Psoas muscle (tissue), 8 donors: ENCODE measurements at places on chromosomes 7 and 10. TPM values are rescaled to one million over a fixed set of nuclear protein-coding genes. Genes with fewer than 3 reads are reported as not detected.

SLC39A12 gene
- total RNA-seq = not detected

TMEM229A gene
- total RNA-seq = not detected

C7orf57 gene
- total RNA-seq = not detected

TIAL1 gene
- 79.3 TPM for total RNA-seq

JAKMIP3 gene
- total RNA-seq = 0.49 TPM

GRCh38 chr7:128322040-128322643, 21.6 kb downstream of the RBM28 start:
- no peak overlapping the region for H3K4me3 ChIP-seq
- H3K4me1 ChIP-seq = no peaks in the 10 kb centered on the region

DNA sequence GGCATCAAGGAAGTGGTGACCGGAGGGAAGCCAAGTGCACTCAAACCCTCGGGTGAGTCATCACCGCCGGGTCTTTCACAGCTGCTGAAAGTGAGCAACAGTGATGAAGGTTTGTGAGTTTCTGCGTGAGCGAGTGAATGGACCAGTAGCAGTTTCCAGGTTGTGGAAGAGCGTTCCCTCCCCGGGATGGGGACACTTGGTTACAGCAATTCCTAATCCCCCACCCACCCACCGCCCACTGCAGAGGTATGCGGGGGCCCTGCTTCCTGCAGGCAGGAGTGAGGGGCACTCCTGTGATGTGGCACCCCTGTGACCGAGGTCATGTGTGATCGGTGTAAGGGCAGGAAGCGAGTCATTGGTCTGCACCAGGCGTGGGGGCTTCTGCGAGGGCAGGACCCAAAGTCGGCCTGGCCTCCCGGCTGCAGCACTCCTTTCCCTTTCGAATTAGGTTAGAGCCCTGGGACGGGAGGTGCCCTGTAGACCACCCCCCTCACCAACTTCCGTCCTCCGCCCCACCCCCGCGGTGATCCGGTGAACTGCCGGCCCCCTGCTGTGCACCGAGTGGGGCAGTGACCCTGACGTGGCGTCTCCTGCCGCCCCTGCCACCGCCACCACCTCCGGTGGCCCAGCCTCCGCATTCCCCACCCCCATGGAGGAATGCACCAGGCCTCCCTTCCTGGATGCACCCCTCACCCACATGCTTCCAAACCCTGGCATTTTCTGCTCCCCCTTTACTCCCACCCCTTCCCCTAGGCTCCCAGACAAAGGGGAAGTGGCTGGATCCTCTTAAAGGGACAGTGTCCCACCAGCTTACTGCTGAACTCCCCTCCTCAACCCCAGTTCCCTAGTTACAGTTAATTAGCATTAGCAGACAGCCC, 10.9 kb downstream of the LIMK1 start:
- H3K27me3 ChIP-seq = no peaks in the 10 kb centered on the region
- DNase-seq = peak; percentile 86
- H3K27ac ChIP-seq = peak overlapping the region; percentile 62
- peaks cover 58% of the 10 kb centered on the region for H3K36me3 ChIP-seq
- peaks cover 22% of the 10 kb centered on the region for H3K4me1 ChIP-seq
- H3K4me3 ChIP-seq = peak overlapping the region; percentile 55

GRCh38 chr7:55017841-55018240, 976 bp upstream of the EGFR start:
- no peaks in the 10 kb centered on the region for H3K36me3 ChIP-seq
- DNase-seq = no peak
- H3K27ac ChIP-seq = no peak overlapping the region
- no peaks in the 10 kb centered on the region for H3K27me3 ChIP-seq

GRCh38 chr7:48299580-48300169, 128.4 kb downstream of the ABCA13 start:
- no peaks in the 10 kb centered on the region for H3K4me1 ChIP-seq
- no peak overlapping the region for H3K4me3 ChIP-seq
- H3K36me3 ChIP-seq = no peaks in the 10 kb centered on the region
- H3K27me3 ChIP-seq = no peaks in the 10 kb centered on the region

DNA sequence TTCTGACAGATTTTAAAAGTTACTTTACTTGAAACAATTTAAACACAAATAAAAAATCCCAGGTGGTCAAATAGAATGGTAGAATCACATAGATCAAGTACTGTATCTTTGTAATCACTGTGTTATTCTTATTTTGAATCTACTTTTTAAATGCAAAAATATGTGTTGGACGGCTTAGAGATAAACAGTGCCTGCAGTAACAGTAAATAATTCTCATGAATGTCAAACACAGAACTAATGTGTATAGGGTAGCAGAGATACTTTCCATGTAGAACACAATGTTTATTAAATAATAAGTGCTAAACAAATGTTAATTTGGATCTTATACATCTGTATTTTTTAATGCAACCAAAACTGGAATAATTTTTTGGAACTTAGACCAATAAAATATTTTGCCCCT, 1199.4 kb downstream of the SORCS1 start:
- H3K27me3 ChIP-seq = no peaks in the 10 kb centered on the region
- H3K4me1 ChIP-seq = no peaks in the 10 kb centered on the region
- no peaks in the 10 kb centered on the region for H3K36me3 ChIP-seq
- H3K27ac ChIP-seq = no peak overlapping the region

DNA sequence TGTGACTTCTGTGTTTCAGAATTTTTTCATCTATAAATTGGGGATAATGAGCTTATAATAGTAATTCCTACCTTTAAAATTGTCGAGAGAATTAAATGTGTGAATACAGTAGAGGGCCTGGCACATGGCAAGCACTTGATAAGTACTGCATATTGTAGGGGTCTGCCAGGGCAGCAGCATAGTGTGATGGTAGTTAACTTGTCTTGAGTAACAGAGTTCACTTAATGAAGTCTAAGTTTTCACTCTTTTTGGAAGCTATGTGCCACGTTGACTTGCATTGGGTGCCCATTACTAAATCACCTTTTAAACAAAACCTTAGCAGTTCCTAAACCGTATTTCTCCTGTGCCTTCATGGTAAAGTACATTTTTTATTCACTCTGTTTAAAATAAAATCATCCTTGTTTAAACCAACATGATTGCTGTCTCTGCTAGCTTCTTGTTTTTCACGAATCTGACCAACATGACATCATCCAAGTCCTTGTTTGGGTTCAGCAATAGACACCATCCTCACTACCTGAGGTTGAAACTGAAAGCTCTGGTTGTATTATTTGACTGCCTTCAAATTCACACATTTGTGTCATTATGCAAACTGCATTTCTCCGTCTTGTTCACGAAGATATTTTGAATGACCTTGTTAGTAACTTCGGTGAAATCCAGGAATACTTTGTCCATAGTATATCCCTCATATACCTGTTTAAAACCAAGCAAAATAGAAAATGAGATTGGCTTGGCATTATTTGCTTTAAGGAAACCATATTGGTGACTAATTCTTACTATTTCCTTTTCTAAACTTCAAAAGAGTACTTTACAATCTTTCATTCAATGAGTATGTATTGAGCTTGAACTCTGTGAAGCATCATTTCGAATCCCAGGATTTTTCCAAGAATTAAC, 340.2 kb downstream of the SUGCT start:
- H3K27ac ChIP-seq = no peak overlapping the region
- H3K36me3 ChIP-seq = no peaks in the 10 kb centered on the region
- DNase-seq = no peak

GRCh38 chr7:2853147-2853546, 9.0 kb upstream of the GNA12 start:
- no peak overlapping the region for H3K4me3 ChIP-seq
- H3K27me3 ChIP-seq = no peaks in the 10 kb centered on the region
- H3K36me3 ChIP-seq = no peaks in the 10 kb centered on the region
- no peaks in the 10 kb centered on the region for H3K4me1 ChIP-seq
- H3K27ac ChIP-seq = no peak overlapping the region
- DNase-seq = no peak

DNA sequence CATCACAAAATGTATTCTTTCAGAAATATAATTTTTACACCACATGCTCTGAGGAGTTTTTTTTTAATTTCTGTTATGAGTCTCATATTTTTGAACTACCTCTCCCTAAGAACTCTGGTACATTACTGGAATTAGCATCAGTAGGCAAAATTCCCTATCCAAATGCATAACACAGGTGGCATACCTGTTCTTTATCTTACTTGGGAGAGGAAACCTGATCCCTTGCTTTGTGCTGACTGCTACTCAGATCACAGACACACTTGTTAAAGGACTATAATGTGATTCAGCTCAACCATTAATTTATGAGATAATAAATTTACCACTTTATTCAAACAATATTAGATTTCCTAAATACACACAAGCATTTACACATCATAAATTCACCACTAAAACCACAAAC, 617.2 kb downstream of the GRM8 start:
- no peaks in the 10 kb centered on the region for H3K27me3 ChIP-seq
- no peak for DNase-seq
- H3K27ac ChIP-seq = no peak overlapping the region
- H3K4me3 ChIP-seq = no peak overlapping the region
- H3K4me1 ChIP-seq = no peaks in the 10 kb centered on the region

GRCh38 chr10:49335364-49335972, 36.5 kb downstream of the C10orf71 start:
- H3K4me1 ChIP-seq = no peaks in the 10 kb centered on the region
- no peak overlapping the region for H3K4me3 ChIP-seq
- H3K27ac ChIP-seq = no peak overlapping the region
- no peaks in the 10 kb centered on the region for H3K36me3 ChIP-seq
- H3K27me3 ChIP-seq = no peaks in the 10 kb centered on the region

GRCh38 chr10:21950566-21950965, 53.0 kb downstream of the DNAJC1 start:
- no peaks in the 10 kb centered on the region for H3K27me3 ChIP-seq
- no peaks in the 10 kb centered on the region for H3K4me1 ChIP-seq
- H3K4me3 ChIP-seq = no peak overlapping the region
- no peak overlapping the region for H3K27ac ChIP-seq
- DNase-seq = no peak

GRCh38 chr7:73844131-73844547, 1.8 kb upstream of the METTL27 start:
- H3K4me3 ChIP-seq = no peak overlapping the region
- DNase-seq = no peak
- no peak overlapping the region for H3K27ac ChIP-seq
- peaks cover 2% of the 10 kb centered on the region for H3K4me1 ChIP-seq

- H3K27me3 ChIP-seq = no peaks in the 10 kb centered on the region
- no peak for DNase-seq
- no peaks in the 10 kb centered on the region for H3K36me3 ChIP-seq
- no peak overlapping the region for H3K27ac ChIP-seq
- no peak overlapping the region for H3K4me3 ChIP-seq
- no peaks in the 10 kb centered on the region for H3K4me1 ChIP-seq
Measured at GRCh38 chr7:96402913-96403312, 81.0 kb upstream of the SLC25A13 start.

- H3K27ac ChIP-seq = no peak overlapping the region
- H3K27me3 ChIP-seq = no peaks in the 10 kb centered on the region
- peaks cover 17% of the 10 kb centered on the region for H3K4me1 ChIP-seq
- H3K36me3 ChIP-seq = no peaks in the 10 kb centered on the region
- H3K4me3 ChIP-seq = no peak overlapping the region
Measured at GRCh38 chr10:3527869-3528268, 257.1 kb downstream of the KLF6 start.

- H3K36me3 ChIP-seq = no peaks in the 10 kb centered on the region
- no peak for DNase-seq
- peaks cover 3% of the 10 kb centered on the region for H3K4me1 ChIP-seq
- no peak overlapping the region for H3K27ac ChIP-seq
- no peaks in the 10 kb centered on the region for H3K27me3 ChIP-seq
Measured at GRCh38 chr10:49117376-49118070, 2.2 kb upstream of the VSTM4 start.
